ENCODE measurements at places on chromosomes 3 and 15. TPM values are rescaled to one million over a fixed set of nuclear protein-coding genes. Genes with fewer than 3 reads are reported as not detected.

The ARGFX gene
- total RNA-seq, result not detected

The ARPP21 gene
- not detected for total RNA-seq

The CLRN1 gene
- not detected for total RNA-seq

The IQCF5 gene
- not detected for total RNA-seq

The CAPN3 gene
- 24.2 TPM for total RNA-seq

The RHOV gene
- not detected for total RNA-seq

The PLSCR4 gene
- not detected for total RNA-seq

The ALCAM gene
- total RNA-seq, result 3.1 TPM

The EBLN2 gene
- 8.7 TPM for total RNA-seq

The DAZL gene
- not detected for total RNA-seq

The CHMP2B gene
- 27.3 TPM for total RNA-seq

The CD80 gene
- total RNA-seq, result 0.16 TPM

GRCh38 chr3:40877631-40878463 is 321.5 kb upstream of the CTNNB1 start:
- no peaks in the 10 kb centered on the region for H3K4me1 ChIP-seq
- H3K36me3 ChIP-seq, result no peaks in the 10 kb centered on the region
- H3K27ac ChIP-seq, result no peak overlapping the region
- peaks cover 1% of the 10 kb centered on the region for H3K27me3 ChIP-seq
- no peak overlapping the region for H3K4me3 ChIP-seq
- DNase-seq, result no peak

- H3K27me3 ChIP-seq, result no peaks in the 10 kb centered on the region
- no peak overlapping the region for H3K4me3 ChIP-seq
- H3K4me1 ChIP-seq, result no peaks in the 10 kb centered on the region
- DNase-seq, result no peak
- no peak overlapping the region for H3K27ac ChIP-seq
- no peaks in the 10 kb centered on the region for H3K36me3 ChIP-seq
Measured at GRCh38 chr3:53062905-53063304, 17.0 kb upstream of the SFMBT1 start.

GRCh38 chr15:51227940-51228732 is 110.3 kb downstream of the CYP19A1 start:
- H3K4me1 ChIP-seq, result no peaks in the 10 kb centered on the region
- no peaks in the 10 kb centered on the region for H3K36me3 ChIP-seq
- DNase-seq, result no peak
- peaks cover 19% of the 10 kb centered on the region for H3K27me3 ChIP-seq
- no peak overlapping the region for H3K4me3 ChIP-seq

DNA sequence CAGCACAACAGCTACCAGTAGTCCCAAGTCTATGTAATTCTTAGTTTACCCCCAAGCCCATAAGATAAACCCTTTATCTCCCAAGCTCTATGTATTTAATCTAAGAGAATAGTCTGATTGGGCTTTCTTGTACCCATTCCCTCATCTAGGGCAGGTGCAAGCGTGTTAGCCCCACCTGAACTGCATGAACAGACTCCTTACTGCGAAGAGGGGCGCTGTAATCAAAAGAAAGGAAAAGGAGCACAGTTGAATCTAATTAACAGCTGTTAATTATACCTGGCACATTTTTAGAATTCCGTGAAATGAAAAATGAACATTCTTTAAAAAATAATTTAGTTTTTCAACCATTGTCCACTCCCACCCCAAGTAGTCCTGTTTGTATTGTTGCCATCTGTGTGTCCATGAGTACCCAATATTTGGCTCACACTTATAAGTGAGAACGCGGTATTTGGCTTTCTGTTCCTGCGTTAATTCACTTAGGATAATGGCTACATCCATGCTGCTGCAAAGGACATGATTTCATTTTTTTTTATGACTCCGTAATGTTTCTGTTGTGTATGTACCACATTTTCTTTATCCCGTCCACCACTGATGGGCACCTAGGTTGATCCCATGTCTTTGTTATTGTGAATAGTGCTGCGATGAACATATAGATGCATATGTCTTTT is 26.5 kb upstream of the NEDD4 start:
- H3K36me3 ChIP-seq, result peaks cover 3% of the 10 kb centered on the region
- DNase-seq, result no peak
- H3K27me3 ChIP-seq, result no peaks in the 10 kb centered on the region
- no peak overlapping the region for H3K27ac ChIP-seq
- no peak overlapping the region for H3K4me3 ChIP-seq

DNA sequence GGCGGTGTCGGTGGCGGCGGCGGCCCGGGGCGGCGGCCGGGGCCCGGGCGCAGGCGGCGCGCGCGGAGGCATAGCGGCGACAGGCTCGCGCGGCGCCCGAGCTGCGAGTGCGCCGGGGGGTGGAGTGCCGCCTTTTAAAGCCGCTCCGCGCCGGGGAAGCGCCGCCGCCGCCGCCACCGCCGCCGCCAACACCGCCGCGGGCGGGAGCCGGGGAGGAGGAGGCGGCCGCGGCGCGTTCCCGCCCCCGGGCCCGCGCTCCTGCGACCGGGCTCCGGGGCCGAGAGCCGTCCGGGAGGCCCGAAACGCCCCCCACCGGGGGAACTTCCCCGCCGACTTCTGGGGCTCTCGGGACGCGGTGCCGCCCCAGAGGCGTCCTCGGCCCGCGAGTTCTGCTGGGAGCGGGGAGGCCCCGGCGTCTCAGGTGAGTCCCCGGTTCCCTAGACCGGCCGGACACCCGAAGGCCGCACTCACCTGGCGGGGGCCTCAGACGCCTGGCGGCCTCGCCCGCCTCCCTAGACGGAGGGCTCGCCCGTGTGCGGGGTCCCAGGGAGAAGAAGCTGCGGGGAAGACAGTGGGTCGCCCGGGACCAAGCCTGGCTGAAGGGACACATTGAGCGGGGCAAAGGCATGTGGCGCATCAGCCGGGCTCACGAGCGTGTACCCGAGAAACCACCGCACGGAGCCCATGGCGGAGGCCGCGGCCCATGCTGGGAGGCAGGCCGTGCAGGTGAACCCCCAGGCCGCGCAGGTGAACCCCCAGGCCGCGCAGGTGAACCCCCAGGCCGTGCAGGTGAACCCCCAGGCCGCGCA is at the start of gene PCSK6:
TSS of gene PCSK6 (minus strand) at position 109 of the 809 bp plus-strand sequence. CDS start at position 72, 37 bp downstream.
- peaks cover 66% of the 10 kb centered on the region for H3K27me3 ChIP-seq
- no peak within 1 kb of the TSS for H3K27ac ChIP-seq
- H3K36me3 ChIP-seq, result no peaks in the 10 kb centered on the region
- H3K4me3 ChIP-seq, result peak within 1 kb of the TSS; percentile 62
- DNase-seq, result no peak
- no peaks in the 10 kb centered on the region for H3K4me1 ChIP-seq

- H3K27ac ChIP-seq, result peak overlapping the region; percentile 86
- DNase-seq, result no peak
- H3K36me3 ChIP-seq, result no peaks in the 10 kb centered on the region
- H3K4me3 ChIP-seq, result no peak overlapping the region
Measured at GRCh38 chr3:14369675-14370669, 32.4 kb upstream of the SLC6A6 start.

GRCh38 chr3:102142379-102143060 is 292.3 kb upstream of the ZPLD1 start:
- H3K27ac ChIP-seq, result no peak overlapping the region
- H3K4me1 ChIP-seq, result peaks cover 3% of the 10 kb centered on the region
- H3K36me3 ChIP-seq, result peaks cover 1% of the 10 kb centered on the region
- no peak for DNase-seq
- H3K4me3 ChIP-seq, result no peak overlapping the region

GRCh38 chr3:151434151-151434890 is 26.5 kb downstream of the IGSF10 start:
- H3K27me3 ChIP-seq, result peaks cover 2% of the 10 kb centered on the region
- no peaks in the 10 kb centered on the region for H3K4me1 ChIP-seq
- H3K27ac ChIP-seq, result no peak overlapping the region
- H3K4me3 ChIP-seq, result no peak overlapping the region
- no peak for DNase-seq

GRCh38 chr15:84387086-84387485 is 151.5 kb downstream of the GOLGA6L4 start:
- no peaks in the 10 kb centered on the region for H3K4me1 ChIP-seq
- no peak overlapping the region for H3K4me3 ChIP-seq
- DNase-seq, result no peak
- no peaks in the 10 kb centered on the region for H3K36me3 ChIP-seq
- H3K27me3 ChIP-seq, result peaks cover 28% of the 10 kb centered on the region
- H3K27ac ChIP-seq, result no peak overlapping the region

GRCh38 chr3:125433611-125434041 is 58.5 kb upstream of the ZNF148 start:
- no peak overlapping the region for H3K27ac ChIP-seq
- no peaks in the 10 kb centered on the region for H3K4me1 ChIP-seq
- DNase-seq, result no peak

- no peak overlapping the region for H3K27ac ChIP-seq
- DNase-seq, result no peak
- H3K36me3 ChIP-seq, result peaks cover 6% of the 10 kb centered on the region
- H3K4me3 ChIP-seq, result no peak overlapping the region
- no peaks in the 10 kb centered on the region for H3K27me3 ChIP-seq
Measured at GRCh38 chr3:51340989-51341636, 44.0 kb upstream of the MANF start.

DNA sequence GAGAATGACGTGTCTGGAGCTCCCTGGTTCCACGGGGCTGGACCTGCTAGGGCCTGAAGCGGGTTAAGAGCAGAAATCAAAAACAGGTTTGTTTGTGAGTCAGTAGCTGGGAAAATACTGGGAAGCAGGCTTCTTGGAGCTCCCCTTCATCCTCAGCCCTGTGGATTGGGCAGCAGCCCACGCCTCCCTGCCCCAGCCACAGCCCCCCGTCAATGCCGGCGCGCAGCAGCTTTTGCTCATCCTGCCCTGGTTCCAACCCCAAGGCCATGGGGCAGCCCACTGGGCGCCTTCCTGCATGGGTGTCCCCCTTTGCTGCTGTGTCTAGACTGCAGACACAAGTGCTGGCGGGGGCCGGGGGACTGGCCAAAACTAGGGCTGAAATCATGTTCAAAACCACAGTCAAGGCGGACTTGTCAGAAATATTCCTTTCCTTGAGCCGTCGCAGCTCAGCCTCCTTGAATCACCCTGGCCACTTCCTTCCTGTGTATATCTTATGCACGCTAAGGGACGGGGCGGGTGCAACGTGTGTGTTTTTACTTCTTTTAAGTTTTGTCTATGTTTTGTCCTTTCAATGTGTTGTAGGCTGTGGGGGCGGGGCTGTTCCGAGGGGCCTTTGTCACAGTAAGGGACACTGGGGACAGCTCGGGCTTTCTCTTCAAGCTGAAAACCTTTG is 108.1 kb downstream of the KLF13 start:
- H3K27ac ChIP-seq, result peak overlapping the region; percentile 100
- H3K27me3 ChIP-seq, result no peaks in the 10 kb centered on the region
- peak overlapping the region; percentile 77 for H3K4me3 ChIP-seq
- no peaks in the 10 kb centered on the region for H3K36me3 ChIP-seq

DNA sequence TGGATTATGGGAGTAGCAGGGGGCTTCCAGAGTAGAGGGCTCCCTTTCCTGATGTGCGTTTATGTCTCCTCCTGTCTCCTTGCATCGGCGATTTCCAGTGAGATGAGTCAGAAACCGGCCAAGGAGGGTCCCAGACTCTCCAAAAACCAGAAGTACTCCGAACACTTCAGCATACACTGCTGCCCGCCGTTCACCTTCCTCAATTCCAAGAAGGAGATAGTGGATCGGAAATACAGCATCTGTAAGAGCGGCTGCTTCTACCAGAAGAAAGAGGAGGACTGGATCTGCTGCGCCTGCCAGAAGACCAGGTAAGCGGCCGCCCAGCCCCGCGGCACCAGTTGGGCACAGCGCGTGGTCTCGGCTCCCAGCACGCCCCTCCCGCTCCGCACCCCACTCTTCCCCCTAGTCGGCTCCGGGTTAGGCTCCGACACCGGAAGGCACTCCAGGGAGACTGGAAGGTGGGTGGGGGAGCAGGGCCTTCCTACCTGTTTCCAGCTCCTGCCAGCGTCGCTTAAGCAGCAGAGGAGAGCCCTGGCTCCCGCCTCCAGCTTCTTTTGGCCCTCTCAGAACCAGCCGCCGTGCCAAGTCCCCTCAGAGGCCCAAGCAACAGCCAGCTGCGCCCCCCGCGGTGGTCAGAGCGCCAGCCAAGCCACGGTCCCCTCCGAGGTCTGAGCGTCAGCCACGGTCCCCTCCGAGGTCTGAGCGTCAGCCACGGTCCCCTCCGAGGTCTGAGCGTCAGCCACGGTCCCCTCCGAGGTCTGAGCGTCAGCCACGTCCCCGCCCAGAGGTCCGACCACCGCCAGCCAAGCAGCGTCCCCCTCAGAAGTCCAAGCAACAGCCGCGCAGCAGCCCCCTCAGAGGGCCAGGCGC is 34.7 kb downstream of the MOBP start:
- H3K36me3 ChIP-seq, result peaks cover 7% of the 10 kb centered on the region
- no peak for DNase-seq
- H3K4me3 ChIP-seq, result peak overlapping the region; percentile 37
- peaks cover 12% of the 10 kb centered on the region for H3K4me1 ChIP-seq
- peaks cover 57% of the 10 kb centered on the region for H3K27me3 ChIP-seq

GRCh38 chr15:62929000-62929357 is 113.6 kb upstream of the TPM1 start:
- no peaks in the 10 kb centered on the region for H3K4me1 ChIP-seq
- H3K27me3 ChIP-seq, result peaks cover 5% of the 10 kb centered on the region
- no peak for DNase-seq
- H3K4me3 ChIP-seq, result no peak overlapping the region

- H3K4me1 ChIP-seq, result peaks cover 4% of the 10 kb centered on the region
- no peak overlapping the region for H3K4me3 ChIP-seq
- DNase-seq, result no peak
Measured at GRCh38 chr15:41919201-41919820, 25.5 kb upstream of the SPTBN5 start.

- DNase-seq, result no peak
- peaks cover 12% of the 10 kb centered on the region for H3K27me3 ChIP-seq
- H3K4me3 ChIP-seq, result no peak overlapping the region
- peaks cover 5% of the 10 kb centered on the region for H3K4me1 ChIP-seq
Measured at GRCh38 chr3:10627884-10628572, 122.6 kb upstream of the ATP2B2 start.

DNA sequence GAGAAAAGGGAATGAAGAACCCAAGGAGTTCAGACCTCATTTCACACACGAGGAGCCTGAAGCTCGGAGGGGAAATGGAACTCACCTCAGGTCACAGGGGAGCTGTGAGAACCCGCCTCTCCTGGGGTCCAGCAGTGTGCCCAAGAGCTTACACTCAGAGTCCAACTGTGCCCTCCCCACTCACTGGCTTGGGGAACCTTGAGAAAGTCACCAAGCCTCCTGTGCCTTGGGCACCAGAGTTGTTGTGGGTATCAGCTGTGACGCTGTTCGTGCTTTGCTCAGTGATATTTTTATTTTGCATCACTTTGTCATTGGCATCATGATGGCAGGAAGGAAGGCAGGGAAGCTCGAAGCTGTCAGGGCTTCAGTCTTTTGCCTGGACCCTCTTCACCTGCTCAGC is 83.4 kb downstream of the TLE3 start:
- no peak for DNase-seq
- H3K36me3 ChIP-seq, result no peaks in the 10 kb centered on the region
- H3K4me1 ChIP-seq, result peaks cover 25% of the 10 kb centered on the region
- no peak overlapping the region for H3K4me3 ChIP-seq

- no peaks in the 10 kb centered on the region for H3K36me3 ChIP-seq
- H3K27ac ChIP-seq, result no peak overlapping the region
- no peak overlapping the region for H3K4me3 ChIP-seq
- DNase-seq, result no peak
- H3K4me1 ChIP-seq, result no peaks in the 10 kb centered on the region
- no peaks in the 10 kb centered on the region for H3K27me3 ChIP-seq
Measured at GRCh38 chr3:173870976-173871375, 473.4 kb downstream of the NLGN1 start.

- no peaks in the 10 kb centered on the region for H3K27me3 ChIP-seq
- no peak for DNase-seq
- no peak overlapping the region for H3K27ac ChIP-seq
- H3K4me1 ChIP-seq, result no peaks in the 10 kb centered on the region
Measured at GRCh38 chr15:88076328-88076727, 180.2 kb downstream of the NTRK3 start.

GRCh38 chr3:194376241-194376560 is 6.7 kb upstream of the LRRC15 start:
- H3K36me3 ChIP-seq, result no peaks in the 10 kb centered on the region
- H3K27me3 ChIP-seq, result peaks cover 24% of the 10 kb centered on the region
- H3K4me1 ChIP-seq, result no peaks in the 10 kb centered on the region
